ENCODE measurements at places on chromosomes 13 and 19.

DNA sequence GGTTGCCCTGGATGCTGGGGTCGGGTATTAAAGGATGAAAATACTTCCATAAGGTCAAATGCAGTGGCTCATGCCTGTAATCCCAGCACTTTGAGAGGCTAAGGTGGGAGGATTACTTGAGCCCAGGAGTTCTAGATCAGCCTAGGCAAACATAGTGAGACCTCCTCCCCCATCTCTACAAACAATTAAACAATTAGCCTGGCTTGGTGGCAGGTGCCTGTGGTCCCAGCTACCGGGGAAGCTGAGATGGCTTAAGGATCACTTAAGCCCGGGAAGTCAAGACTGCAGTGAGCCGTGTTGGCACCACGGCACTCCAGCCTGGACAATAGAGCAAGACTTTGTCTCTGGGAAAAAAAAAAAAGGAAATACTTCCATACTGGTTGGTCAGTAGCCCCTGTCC is 1.5 kb downstream of the KLK11 start:
- DNase-seq = no peak

GRCh38 chr13:95117092-95117491 is 184.2 kb downstream of the ABCC4 start:
- no peak for DNase-seq

- DNase-seq = no peak
Measured at GRCh38 chr13:59684105-59684504, 479.6 kb downstream of the DIAPH3 start.

GRCh38 chr19:10114651-10115391 is 3.3 kb downstream of the P2RY11 start:
- DNase-seq = no peak

- no peak for DNase-seq
Measured at GRCh38 chr13:97885641-97886040, 67.8 kb upstream of the IPO5 start.

GRCh38 chr13:89214185-89214584 is 1543.0 kb downstream of the SLITRK5 start:
- DNase-seq = no peak

DNA sequence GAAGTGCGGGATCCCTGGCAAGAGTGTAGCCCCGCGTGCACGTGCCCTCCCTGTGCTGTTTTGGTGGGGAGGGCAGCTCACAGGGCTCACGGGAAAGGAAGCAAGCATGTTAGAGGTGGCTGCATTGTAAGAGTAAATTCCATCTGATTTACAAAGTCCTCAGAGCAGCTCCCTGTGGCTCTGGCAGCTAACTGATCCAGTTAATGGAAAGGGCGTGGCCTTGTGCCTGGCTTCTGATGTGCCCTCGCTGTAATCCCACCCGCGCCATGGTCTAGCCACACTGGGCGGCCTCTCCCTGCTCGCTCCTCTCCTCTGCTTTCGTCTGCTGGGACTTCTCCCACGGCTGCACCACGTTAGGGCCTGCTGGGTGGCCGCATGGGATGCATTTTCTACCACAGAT is 258.5 kb downstream of the FGF9 start:
- no peak for DNase-seq

DNA sequence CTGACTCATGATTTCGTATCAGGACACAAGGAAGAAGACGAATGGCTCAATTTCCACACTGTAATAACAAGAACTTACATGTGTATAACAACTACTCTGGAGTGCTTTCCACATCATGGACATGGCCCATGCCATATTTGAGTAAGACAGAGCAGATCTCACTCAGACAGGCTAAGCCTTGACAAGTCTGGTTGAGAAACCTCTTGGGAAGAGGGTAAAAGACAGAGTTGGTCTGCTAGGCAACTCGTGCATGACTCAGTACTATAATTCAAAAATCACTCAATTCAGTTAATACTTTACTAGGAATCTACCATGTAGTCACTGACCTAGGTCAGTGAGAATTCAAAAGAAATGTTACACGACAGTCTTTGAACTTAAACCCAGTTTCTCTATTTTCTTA is 5.7 kb upstream of the THSD1 start:
- DNase-seq = no peak

Data from activated CD8-positive, alpha-beta memory T cell treated with anti-CD3 and anti-CD28 coated beads for 4 hours (primary cell).